Iris pigment epithelial cell (primary cell): ENCODE measurements at places on chromosomes 4 and X.
A peak's percentile ranks its signal among the peaks of the same experiment; 100 is the strongest.

DNA sequence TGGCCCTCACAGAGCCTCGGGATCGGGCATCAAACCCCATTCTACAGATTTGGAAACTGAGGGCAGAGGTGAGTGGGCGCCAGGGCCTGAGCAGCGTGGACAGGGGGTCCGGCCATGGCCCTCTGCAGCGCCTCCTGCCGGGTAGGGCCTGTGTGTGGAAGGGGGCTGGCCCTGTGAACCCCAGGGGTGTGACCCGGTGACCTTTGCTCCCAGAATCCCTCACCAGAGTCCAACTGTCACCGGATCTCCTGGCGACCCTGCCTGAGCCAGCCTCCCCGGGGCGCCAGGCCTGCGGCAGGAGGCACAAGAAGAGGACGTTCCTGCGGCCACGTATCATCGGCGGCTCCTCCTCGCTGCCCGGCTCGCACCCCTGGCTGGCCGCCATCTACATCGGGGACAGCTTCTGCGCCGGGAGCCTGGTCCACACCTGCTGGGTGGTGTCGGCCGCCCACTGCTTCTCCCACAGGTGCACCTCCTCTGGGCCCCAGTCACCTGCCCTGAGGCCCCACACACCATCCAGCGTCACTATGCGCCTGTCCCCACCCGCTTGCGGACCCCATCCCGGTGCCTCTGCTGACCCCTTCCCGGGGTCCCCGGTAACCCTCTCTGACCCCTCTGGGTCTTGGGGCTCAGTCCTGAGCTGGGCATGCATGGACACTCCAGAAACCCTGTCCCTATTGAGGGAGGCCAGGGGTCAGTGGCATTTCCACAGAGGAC lies 4.2 kb downstream of the HGFAC start:
- no peak for DNase-seq

GRCh38 chrX:40734971-40735324 lies 394 bp downstream of the MED14 start:
- peak; percentile 27 for DNase-seq

GRCh38 chr4:89898304-89898716 lies 3.7 kb downstream of the MMRN1 start:
- no peak for DNase-seq

GRCh38 chr4:70651864-70652506 lies 14.3 kb downstream of the JCHAIN start:
- peak; percentile 29 for DNase-seq

- DNase-seq = peak; percentile 54
Measured at GRCh38 chrX:103536071-103536470, 16.8 kb upstream of the RAB40A start.

DNA sequence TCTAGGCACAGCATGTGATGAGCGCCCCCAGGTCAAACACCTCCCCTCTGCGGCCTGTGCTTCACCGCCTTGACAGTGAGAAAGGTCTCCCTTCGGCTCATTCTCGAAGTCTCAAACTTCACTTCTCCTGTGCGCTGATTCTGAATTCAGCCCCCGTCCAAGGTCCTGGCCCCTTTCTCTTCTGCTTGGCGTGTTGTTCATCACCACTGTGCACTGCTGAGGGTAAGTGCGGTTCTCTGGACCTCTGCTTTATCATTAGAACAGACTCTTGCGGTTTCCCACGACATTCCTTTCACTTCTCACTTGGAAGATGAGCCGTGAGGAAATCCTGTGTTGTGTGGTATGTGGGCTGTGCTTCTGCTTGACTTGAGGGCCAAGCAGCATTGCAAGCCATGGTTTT lies 11.9 kb downstream of the HTT-AS start:
- peak; percentile 70 for DNase-seq

- DNase-seq = no peak
Measured at GRCh38 chr4:8082517-8083055, 76.0 kb downstream of the ABLIM2 start.

- no peak for DNase-seq
Measured at GRCh38 chr4:86718152-86718551, 124.0 kb downstream of the PTPN13 start.

GRCh38 chr4:132228676-132229075 lies 920.4 kb upstream of the PCDH10 start:
- no peak for DNase-seq

DNA sequence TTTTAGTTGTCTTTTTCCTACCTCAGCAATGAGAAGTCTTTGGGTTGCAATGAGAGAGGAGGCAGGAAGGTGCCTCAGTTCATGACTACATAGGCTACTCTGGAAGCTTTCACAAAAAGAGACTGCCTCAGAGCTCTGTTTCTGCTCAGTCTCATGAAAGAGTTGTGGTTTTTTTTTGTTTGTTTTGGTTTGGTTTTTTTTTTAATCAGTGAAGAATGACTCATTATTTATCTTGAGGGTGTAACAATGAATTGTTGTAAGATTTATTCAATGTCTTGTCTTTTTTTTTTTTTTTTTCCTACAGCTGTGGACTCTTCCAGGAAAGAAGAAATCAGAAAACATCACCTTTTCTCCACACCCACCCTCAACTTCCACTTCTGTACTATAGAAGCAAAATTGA lies 67.5 kb upstream of the CXCL13 start:
- peak; percentile 58 for DNase-seq

GRCh38 chr4:95186666-95187065 lies 362.1 kb downstream of the UNC5C start:
- no peak for DNase-seq

- DNase-seq = no peak
Measured at GRCh38 chrX:76453737-76454406, 26.4 kb downstream of the MAGEE1 start.

DNA sequence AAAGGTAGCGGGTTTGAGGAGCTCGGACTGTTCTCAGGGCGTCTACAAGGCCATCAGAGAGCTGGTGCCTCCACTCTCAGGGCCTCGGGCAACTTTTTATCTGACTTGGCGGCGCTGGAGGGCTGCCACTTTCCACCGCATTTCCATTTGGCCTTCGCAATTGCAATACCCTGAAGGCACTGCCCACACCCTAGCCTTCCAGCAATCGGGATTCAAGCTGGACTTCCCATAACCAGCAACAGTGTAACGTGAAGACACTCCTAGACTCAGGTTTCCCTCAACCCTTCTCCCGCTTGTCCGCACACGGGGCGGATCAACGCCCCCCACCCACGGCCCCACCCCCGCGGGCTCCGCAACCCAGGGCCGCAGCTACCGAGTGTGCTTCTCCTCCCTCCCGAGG lies 50.2 kb upstream of the BCOR start:
- no peak for DNase-seq

DNA sequence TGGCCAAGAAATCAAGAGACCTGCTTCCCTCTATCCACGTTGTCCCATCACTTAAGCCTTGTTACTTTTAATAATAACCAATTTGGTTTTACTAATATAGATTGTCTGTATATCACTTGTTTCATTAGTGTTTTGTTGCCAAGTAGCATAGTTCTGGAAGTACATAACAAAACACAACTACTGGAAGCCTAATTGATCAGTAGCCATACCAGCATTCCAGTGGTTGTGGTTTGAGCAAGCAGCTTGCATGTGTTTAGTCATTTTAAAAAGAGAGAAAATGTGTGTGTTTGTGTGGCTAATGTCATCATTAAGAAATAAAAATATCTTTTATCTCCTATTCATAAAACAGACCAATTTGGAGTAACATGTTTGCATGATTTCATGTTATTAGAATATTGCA lies 70.8 kb downstream of the PTPN13 start:
- DNase-seq = peak; percentile 90

DNA sequence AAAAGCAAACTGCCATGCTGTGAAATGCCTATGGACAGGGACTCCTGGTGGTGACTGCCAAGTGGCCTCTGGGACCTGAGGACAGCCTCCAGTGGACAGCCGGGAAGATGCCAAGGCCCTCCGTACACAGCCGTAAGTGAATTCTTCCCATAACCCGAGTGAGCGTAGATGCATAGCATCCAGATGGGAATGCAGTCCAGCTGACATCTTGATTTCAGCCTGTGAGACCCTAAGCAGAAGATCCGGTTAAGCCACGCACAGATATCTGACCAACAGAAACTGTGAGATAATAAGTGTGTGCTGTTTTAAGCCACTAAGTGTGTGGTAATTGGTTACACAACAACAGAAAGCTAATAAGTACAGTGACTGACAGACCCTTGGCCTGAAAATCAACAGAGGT lies 55.9 kb downstream of the TMEM156 start:
- no peak for DNase-seq

DNA sequence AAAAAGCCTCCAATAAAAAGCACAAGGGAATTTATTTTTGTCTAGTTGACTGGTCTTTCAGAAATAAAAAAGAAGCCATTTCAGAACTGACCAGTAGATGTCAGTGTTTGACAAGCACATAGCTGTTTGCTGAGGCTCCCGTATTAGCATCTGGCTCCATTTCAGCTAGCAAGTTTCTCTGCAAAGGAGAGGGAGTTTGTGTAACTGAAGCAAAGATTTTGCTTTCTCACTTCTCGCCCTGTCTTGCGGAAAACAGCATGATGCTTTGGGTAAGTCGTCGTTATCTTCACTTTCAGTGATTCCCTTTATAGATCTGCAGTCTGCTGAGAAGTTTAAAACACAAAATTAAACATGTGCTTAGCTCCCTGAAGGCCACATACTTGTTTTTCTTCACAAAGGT lies 85.5 kb downstream of the CT47B1 start:
- DNase-seq = peak; percentile 82

- DNase-seq = no peak
Measured at GRCh38 chr4:53963781-53964180, 100.6 kb downstream of the CHIC2 start.

GRCh38 chr4:185128272-185129119 lies 14.6 kb upstream of the SLC25A4 start:
- DNase-seq = no peak

DNA sequence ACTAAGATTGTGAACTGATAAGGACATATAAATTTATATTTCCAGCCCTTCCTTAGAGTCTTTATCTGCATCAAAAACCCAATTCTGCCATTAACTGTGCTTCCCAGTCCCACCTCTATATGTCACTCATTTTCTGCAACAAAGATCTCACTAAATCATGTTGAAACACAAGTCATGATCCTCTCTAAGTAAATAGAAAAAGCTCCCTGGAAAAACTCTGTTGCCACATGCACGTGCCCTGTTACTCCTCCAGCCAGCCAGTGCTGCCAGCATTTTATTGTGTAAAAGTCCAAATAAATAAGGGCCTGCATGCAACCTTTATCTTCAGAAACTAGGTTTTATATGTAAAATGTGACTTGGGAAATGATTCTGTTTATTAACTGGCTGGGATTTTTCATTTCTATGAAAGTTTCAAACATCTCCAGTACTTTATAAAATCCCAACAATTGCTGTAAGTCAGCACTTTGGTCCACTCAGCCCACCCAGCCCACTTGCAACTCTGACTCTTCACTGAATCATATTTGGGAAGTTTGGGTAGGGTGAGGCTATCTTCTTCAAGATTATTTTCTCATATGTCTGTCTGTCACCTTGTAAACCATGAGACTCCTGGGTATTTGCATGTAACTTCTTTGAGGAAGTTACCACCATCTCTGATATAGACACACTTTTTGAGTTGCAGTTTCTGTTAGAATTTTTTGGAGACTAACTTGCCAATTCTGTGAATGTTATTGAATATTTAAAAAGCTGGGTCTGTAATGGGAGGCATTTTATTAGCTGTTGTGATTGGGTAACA lies 40.0 kb upstream of the SMARCA5 start:
- DNase-seq = no peak

DNA sequence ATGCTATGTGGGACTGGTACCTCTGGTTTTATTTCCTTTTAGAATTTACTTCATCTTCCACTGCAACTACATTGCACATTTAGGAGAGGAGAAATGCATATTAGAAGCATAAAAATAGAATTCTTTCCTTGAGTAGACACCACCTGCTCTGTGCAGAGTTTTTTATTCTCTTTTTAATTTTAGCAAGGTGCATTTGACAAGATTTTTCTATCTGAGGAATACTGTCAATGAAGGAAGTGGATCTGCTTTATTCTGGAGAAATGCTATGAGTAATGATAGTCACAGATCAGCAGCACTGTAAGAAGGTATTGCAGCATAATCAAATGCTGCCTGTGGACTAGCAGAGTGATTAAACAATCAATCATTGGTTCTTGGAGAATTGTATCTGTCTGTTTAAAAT lies 1038.3 kb downstream of the RAPGEF2 start:
- DNase-seq = no peak

DNA sequence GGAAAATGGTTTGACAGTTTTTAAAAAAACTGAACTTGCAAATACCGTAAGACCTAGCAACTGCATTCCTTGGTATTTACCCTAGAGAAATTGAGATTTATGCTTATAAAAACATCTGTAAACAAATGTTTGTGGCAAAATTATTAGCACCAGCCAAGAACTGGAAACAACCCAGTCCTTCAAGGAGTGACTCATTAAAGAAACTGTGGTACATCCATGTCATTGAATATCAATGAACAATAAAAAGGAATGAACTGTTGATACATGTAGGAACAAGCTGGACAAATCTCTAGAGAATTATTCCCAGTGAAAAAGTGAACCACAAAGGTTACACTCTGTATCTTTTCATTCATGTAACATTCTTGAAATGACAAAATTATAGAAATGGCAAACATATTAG lies 240.2 kb upstream of the ADAMTS3 start:
- peak; percentile 3 for DNase-seq

DNA sequence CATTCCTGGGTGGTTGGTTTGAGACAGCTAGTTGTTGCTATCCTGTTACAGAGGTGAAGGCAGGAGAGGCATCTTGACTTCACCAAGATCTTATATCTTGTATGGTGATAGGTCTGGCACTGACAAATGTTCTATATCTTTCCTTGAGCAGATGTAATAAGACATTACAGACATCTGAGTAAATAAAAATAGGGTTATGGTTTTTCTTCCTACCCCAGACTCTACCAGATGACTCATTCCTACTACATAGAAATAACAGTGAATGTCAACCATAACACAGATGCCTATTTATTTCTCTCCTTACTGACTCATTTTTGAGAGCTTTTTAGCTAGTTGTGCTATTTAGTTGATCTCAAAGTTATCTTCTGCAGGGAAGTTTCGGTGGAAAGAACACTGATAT lies 21.9 kb downstream of the HNRNPH2 start:
- peak; percentile 71 for DNase-seq

DNA sequence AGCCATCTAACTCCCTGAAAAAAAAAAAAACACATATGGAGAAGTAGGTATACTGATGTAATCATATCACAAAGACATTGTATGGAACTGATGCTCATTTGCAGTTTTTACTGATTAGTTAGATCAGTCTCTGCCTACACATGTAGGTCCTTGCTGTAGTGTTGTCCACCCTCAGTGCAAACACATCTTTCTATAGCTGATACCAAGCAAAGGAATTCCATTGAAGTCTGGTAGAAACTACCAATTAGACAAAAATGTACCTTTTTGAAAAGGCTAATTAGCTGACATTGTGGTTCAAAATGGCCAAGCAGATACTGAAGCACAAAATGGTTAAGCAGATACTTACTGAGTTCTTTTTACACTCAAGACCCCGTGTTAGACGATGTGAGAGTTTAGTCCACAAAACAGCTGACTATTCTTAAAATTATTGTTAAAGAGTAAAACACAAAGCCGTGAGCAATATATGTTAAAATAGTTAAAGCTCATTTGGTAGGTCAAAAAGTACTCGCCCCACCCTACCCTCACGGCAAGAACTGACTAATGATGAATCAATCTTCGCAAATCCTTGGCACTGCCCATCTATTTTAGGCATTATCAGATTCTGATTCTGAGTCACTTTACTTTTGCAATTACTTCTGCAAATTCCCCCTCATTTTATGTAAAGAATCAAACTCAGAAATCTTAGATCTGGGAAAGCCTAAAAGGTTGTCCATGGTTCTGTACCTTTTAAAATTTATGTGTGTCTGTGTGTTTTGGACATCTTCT lies 40.4 kb downstream of the COL4A6 start:
- DNase-seq = peak; percentile 40
